Activated naive CD8-positive, alpha-beta T cell treated with anti-CD3 and anti-CD28 coated beads for 36 hours (primary cell): ENCODE measurements at places on chromosomes 6 and 20.

GRCh38 chr20:56689852-56690485 lies 60.9 kb downstream of the TFAP2C start:
- no peak for DNase-seq

DNA sequence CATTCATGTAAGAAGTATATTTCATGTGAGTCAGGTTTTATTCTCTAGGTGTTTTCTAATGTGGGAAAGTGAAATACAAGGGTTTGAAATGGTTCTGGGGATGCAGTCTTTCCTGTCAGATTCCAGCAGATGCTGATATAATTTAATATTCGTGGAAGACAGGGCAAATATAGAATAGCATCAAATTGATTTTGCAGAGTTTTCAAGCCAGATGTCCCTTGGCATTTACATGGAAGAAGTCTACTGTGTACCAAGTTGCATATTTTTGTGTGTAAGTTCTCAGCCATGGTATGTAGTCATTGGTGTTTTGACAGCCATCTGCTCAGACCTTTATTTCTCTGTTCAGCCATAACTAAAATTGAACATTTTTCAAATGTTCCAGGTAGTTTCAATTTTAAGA lies 143.7 kb downstream of the LAMA2 start:
- DNase-seq: no peak

- DNase-seq: no peak
These were observed 879 bp upstream of the INSM1 start for GRCh38 chr20:20366876-20367574.

DNA sequence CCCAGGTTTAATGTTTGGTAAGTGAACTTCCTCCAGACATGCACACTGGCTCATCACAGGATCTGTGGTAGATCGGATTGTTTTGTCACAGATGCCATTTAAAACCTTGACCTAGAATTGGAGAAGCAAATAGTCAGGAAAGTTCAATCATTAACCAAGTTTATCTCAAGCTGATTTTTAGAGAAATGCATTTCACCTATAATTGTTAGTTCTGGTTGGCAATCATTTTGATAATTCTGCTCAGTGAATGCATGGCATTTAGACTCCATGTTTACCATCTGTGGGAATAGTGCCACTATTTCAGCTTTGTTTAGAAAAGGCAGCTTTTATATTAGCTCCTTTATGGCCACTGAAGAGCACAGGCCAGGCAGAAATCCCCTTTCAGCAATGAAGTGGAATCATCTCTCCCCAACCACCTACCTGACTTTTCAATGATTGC lies 73.9 kb upstream of the IPCEF1 start:
- DNase-seq: no peak

- DNase-seq: no peak
These were observed 746 bp upstream of the PRND start for GRCh38 chr20:4720977-4721349.

DNA sequence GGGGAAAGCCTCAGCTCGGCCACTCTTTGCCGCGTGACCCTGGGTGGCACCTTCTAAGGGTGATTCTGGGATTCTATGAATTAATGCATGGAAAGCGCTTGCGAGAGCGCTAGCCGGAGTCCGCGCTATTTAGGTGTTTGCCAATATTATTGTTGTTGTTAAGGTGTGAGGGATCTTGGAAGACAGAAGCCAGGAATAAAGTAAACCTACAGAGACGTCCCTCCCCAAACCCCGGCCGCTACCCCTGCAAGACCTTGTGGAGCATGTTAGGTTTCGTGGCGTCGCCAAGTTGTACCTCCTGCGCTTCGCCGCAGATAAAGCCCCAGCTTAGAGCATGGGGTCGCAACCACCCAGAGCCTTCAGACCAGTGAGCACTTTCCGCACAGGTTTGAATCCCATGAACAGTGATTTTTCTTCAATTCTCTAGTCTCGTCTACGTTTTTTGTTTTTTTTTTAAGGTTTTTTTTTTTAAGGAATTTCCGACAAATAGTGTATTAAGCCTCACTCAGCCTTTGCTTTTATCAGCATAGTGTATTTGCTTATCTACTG lies 16.9 kb upstream of the ZSCAN9 start:
- no peak for DNase-seq

GRCh38 chr6:121093928-121094327 lies 240.4 kb downstream of the TBC1D32 start:
- no peak for DNase-seq

DNA sequence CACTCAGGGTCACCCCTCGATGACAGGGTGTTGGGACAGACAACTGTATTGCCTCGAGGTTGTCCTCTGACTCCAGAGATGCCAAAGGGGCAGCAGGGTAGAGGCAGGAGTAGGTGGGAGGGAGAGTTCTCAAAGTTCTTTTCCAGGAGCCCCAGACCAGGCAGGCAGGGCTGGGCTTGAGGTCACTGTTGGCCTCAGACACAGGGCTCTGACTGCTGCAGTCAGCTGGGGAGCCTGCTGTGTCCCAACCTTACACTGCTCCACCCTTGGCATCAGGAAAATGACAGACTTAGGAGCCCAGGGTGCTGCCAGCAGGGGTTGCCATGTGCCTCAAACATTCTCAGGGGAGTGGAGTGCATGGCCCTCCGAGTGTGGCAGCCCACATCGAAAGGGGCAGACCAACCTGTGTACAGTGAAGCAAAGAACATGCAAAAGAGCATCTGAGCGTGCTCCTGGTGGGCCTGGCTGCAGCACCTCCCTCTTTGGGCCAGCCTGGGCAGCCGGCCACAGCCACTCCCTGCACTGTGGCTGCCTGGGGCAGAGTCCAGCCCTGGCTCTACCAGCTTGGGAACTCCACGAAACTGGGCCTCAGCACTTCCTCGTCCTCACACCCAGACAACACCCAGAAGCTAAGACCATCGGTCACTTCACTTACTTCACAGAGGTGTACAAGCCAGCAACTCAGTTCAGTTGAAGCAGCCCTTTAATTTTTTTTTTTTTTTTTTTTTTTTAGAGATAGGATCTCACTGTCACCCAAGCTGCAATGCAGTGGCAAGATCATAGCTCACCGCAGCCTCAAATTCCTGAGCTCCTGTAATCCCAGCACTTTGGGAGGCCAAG lies 24.0 kb downstream of the C6orf132 start:
- no peak for DNase-seq

- no peak for DNase-seq
These were observed 50.8 kb upstream of the SPTLC3 start for GRCh38 chr20:12957968-12958367.
